AG10803 (cell line): ENCODE measurements at places on chromosomes 16 and 17.

DNA sequence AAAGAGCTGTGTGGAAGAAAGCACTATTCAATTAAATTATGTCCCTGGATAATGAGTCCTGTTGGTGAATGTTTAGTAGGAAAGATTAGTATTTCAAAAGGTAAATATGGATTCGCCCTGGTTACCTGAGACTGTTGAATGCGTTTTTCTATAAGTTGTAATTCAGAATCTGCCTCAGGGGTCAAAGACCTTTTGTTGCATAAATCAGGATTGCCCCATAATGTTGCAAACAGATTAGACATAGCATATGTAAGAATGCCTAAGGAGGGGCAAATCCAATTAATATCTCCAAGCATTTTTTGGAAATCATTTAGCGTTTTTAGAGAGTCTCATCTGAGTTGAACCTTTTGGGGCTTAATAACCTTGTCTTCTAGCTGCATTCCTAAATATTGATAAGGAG is 70.1 kb upstream of the ARL4D start:
- DNase-seq = no peak

GRCh38 chr16:11298143-11298900 is 17.2 kb upstream of the PRM1 start:
- no peak for DNase-seq

GRCh38 chr17:76331083-76331482 is 22.6 kb downstream of the PRPSAP1 start:
- no peak for DNase-seq

DNA sequence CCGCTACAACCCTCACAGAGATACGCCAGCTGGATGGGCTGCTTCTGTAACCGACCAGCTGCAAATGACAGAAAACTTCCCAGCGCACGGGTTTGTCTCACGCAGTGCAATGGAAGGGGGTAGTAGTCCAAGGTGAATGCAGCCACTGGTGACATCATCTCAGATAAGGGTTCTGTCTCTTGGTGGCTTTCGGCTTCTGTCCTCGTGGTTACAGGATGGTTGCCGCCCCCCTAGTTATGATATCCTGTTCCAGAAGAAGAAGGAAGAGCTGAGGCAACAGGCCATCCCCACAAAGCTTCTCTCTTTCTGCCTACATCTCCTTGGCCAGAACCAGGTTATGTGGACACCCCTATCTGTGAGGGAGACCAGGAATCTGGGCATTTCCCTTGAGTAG is 40.3 kb upstream of the BAHCC1 start:
- DNase-seq = no peak

GRCh38 chr16:82876951-82877350 is 250.2 kb downstream of the CDH13 start:
- no peak for DNase-seq

DNA sequence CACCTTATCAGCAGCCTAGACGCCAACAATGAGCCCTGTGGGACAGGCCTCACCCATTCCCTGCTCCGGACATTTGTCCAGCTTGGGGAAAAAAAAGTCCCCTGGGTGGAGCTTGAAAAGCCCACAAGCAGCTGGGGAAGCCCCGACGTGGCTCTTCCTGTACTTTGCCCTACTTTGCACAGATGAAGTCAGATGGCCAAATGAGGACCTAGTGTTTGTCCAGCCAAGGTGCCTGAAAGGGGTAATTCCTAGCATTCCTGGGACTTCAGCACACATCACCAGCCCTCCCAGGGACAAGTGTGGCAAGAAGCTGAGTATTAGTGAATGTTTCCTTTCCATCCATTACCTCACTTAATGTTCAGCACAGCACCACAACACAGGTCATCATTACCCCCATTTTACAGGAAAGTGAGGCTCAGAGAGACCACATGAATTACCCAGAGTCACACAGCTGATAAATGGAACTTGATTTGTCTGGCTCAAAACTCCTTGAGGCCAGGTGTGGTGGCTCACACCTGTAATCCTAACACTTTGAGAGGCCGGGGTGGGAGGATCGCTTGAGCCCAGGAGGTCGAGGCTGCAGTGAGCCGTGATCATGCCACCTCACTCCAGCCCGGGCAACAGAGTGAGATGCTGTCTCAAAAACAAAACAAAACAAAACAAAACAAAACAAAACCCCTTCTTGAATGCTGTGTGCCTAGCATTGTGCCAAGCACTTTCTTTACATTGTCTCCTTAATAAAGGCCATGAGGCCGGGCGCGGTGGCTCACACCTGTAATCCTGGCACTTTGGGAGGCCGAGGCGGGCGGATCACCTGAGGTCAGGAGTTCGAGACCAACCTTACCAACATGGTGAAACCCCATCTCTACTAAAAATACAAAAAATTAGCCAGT is 19.9 kb upstream of the PLLP start:
- DNase-seq = peak; percentile 71

GRCh38 chr17:27381007-27381501 is 75.2 kb upstream of the KSR1 start:
- DNase-seq = peak; percentile 32

- no peak for DNase-seq
Measured at GRCh38 chr16:4800290-4801041, 2.0 kb downstream of the ROGDI start.

GRCh38 chr17:68006797-68007196 is 10.5 kb upstream of the C17orf58 start:
- no peak for DNase-seq

DNA sequence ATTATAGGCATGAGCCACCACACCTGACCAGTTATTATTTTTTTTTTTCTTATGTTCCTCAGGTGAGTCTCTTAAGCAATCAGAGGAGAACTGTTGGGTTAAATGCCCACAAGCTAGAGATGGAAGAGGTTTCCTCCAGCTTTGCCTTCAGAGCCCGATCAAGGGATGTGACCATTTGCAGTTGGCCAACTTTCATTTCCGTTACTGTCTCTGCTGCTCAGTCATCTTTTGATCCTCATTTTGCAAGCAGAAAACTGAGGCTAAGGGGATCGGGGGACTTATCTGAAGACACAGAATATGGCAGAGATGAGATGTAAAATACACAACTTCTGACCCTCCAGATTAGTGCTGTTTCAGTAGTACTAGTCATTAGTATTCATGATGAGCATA is 188.8 kb downstream of the RAB11FIP4 start:
- no peak for DNase-seq

DNA sequence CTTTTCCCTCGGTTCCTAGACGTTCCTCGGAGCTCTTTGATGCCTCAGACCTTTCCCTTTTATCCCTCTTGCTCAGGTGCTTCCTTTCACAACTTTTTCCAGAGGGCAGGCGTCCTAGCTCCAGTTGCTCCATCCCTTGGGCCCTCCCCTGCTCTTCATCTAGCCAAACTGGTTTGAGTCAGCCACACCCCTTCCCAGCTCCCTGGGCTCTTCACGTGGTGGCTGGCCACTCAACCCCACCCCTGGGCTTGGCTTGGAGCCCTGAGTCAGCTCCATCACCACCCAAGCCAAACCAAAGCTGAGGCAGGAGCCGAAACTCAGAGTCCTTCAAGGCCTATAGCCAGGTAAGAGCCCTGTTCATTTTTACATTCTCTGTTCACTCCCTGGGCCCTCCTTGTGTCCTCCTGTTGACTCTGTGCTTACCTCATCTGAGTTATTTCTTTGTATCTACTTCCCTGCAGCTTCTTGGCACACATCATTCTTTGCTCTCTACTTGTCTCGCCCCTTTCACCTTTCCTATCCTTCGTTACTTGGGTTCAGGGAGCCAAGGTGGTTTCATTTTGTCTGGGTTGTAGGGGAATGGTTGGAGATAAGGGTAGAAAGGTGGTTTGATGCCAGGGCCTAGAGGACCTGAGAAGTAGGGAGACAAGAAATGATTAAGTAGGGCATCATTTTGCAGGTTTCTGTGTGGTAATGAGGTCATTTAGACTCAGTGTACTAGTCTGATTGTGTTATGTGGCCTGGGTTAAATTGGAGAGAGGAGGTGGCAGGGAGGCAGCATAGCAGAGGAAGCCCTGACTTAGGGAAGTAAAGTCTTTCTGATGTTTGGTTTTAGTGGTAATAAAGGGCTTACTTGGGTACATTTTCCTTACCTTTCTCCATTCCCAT is 7.6 kb upstream of the PHKG2 start:
- peak; percentile 80 for DNase-seq

DNA sequence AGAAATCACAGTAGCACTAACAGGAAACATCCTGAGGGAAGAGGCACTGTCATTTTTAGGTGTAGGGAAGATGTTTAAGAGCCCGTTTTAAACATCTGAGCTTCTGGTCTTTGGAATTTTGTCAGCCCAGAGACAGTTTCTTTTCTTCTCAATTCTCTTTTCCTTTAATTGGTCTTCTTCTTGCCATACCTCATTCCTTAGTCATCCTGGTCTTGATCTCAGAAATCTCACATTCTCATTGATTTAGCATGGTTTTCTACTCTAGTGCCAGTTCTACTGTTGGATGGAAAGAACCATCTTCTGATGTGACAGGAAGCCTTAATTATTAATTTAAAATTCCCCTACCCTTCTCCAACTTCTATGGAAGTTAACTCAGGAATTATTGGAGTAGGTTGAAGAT is 25.4 kb downstream of the BMERB1 start:
- DNase-seq = no peak

DNA sequence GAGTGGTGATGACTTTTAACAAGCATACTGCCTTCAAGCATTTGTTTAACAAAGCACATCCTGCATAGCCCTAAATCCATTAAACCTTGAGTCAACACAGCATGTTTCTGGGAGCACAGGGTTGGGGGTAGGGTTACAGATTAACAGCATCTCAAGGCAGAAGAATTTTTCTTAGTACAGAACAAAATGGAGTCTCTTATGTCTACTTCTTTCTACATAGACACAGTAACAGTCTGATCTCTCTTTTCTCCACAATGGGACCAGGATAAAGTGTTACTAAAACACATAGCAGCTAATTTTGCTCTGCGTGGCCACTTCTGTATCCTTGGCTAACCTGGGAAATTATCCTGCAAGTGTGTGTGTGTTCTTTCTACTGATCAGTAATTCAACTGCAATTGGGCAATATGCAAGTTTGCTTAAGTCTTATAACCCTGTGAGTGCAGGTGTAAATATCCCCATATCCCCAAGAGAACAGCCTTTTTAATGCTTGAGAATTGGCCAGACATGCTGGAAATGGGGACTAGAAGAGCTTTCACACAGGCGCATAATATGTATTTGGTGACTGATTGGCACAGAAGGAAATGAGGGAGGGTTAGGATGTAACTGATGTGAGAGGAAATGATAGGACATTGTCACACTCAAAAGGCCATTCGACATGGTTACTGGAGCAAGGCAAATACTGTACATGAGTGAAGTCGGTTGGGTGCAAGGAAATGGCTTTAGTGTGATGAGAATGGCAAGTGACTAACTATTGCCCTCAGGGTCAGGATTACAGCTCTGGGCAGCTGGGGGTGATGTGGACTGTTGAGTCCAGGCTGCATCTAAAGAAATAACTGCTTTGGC is 10.8 kb upstream of the ANKS4B start:
- DNase-seq = no peak

- DNase-seq = peak; percentile 81
Measured at GRCh38 chr17:27319541-27320221, 25.8 kb downstream of the WSB1 start.

DNA sequence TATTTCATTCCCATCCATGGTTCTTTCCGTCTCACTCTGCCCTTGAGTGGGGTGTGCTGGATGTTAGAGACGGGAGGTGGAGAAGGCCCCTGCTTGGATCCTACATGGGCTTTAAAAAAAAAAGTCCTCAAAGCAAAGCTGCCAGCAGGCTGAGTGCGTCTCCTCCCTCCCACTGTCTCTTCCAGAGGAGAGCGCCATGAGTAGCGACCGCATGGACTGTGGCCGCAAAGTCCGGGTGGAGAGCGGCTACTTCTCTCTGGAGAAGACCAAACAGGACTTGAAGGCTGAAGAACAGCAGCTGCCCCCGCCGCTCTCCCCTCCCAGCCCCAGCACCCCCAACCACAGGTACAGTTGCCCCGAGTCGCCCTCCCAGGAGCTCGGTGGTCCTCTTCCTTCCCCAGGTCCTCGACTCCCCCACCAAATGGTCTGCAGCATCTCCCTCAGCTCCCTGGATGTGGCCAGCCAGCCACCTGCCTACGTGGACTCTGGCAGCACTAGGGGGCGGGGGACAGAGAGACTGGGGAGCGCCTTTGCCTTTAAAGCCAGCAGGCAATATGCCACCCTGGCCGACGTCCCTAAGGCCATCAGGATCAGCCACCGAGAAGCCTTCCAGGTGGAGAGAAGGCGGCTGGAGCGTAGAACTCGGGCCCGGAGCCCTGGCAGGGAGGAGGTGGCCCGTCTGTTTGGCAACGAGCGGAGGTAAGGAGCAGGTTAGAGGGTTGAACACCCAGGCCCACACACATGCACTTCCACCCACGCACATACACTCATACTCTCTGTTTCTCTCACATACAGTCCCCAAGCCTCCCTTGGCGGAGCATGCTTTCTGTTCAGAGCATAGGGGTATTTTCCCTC is 68.2 kb downstream of the PLD6 start:
- DNase-seq = no peak

DNA sequence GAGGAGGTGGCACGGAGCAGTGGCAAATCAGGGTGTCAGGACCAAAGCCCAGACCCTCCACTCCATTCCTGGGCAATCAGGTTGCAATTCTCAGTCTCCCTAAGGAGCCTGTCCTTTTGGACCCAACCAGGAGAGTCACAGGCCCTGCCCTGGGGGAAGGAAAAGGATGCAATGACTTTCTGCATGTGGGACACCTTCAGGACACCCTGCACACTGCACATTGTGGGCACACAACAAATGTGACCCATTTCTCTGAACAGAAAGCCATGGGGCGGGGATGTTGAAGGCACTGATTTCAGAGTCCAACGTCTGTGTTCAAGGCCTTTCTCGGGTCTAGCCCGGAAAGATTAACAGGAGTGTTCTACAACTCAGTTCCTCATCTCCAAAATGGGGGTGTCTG is 286.2 kb upstream of the FOXF1 start:
- DNase-seq = no peak

- DNase-seq = no peak
Measured at GRCh38 chr16:84380405-84380804, 12.1 kb downstream of the ATP2C2 start.

DNA sequence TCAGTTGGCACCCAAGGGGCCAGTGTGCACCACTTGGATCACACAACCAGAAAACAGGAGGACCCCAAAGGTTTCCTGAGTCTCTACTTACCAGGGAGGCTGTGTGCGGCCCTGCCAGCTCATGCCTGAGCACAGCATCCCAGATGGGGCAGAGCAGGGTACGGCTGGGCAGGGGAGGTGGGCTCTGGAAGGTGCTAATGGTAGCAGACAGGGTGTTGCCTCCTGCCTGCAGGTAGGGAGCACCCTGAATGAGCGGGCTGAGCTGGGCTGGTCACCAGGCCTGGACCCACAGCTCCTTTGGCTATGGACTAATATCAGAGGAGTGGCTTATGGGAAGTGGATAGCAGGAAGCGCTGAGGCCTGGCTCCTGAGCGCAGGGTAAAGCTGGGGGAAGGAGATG is 14.6 kb downstream of the RECQL5 start:
- DNase-seq = no peak

GRCh38 chr16:66366433-66367299 is at the start of gene CDH5:
Gene CDH5, plus strand, starts transcription at chr16:66366691. Its CDS starts 12,647 bp downstream, at chr16:66379338.
- no peak for DNase-seq

DNA sequence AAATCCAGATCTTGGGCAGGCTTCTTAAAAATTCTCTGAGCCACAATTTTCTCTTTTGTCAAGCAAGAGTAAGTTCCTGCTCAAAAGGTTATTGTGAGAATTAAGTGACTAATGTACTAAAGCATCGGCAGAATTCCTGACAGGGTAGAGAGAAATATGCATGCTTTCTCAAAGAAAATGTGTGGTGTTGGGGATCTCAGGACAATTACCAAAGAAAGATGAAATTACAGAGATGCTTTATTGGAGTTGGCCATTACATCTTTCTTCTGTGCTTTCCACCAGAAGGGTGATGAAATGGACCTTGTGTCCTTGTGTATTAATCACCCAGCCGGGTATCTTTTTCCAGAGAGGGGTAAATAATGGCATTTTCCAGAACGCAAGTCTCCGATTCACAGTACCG is 1.7 kb upstream of the USP43 start:
- peak; percentile 58 for DNase-seq

- no peak for DNase-seq
Measured at GRCh38 chr16:71927787-71928186, 32.5 kb downstream of the IST1 start.
